A549 treated with CpdA at 1 μM for 4 hours (cell line): ENCODE measurements at places on chromosomes 1 and 21. TPM values are rescaled to one million over a fixed set of nuclear protein-coding genes. Genes with fewer than 3 reads are reported as not detected.

LCE1C gene
- not detected in 5 replicates for total RNA-seq

PLA2G2E gene
- not detected in 5 replicates for total RNA-seq

LDLRAP1 gene
- total RNA-seq, result 8.7 to 10.9 TPM (median 9.5 TPM) in 5 replicates

FAM72C gene
- total RNA-seq, result 5.6 to 7.2 TPM (median 6.4 TPM) in 5 replicates

ADAMTS1 gene
- 0.06 to 0.16 TPM (median 0.15 TPM) in 5 replicates for total RNA-seq

CRABP2 gene
- total RNA-seq, result 9.5 to 13.7 TPM (median 12.0 TPM) in 5 replicates

PCSK9 gene
- 3.0 to 5.3 TPM (median 4.1 TPM) in 5 replicates for total RNA-seq

UMODL1 gene
- not detected in 5 replicates for total RNA-seq

MRPS14 gene
- total RNA-seq, result 17.0 to 27.7 TPM (median 25.7 TPM) in 5 replicates

FGR gene
- total RNA-seq, result 0.05 to 0.08 TPM in 2 of 5 replicates, not detected in the others

SELL gene
- 0.20 to 0.40 TPM (median 0.28 TPM) in 5 replicates for total RNA-seq

TTLL10 gene
- total RNA-seq, result not detected in 5 replicates

C1orf159 gene
- 9.8 to 16.1 TPM (median 14.6 TPM) in 5 replicates for total RNA-seq

TMPRSS3 gene
- total RNA-seq, result 0.09 to 0.52 TPM (median 0.37 TPM) in 4 of 5 replicates, not detected in the other

MARCKSL1 gene
- total RNA-seq, result 62.0 to 76.8 TPM (median 74.0 TPM) in 5 replicates

CDK11A gene
- total RNA-seq, result 20.8 to 28.6 TPM (median 24.9 TPM) in 5 replicates

NR1I3 gene
- total RNA-seq, result 0.03 TPM in 1 of 5 replicates, not detected in the others

ODR4 gene
- 16.1 to 19.1 TPM (median 18.0 TPM) in 5 replicates for total RNA-seq

TMIGD3 gene
- not detected in 5 replicates for total RNA-seq

PRAMEF18 gene
- total RNA-seq, result not detected in 5 replicates
